ENCODE measurements at places on chromosomes 2 and 18. TPM values are rescaled to one million over a fixed set of nuclear protein-coding genes. Genes with fewer than 3 reads are reported as not detected.
A peak's percentile ranks its signal among the peaks of the same experiment; 100 is the strongest.

GRCh38 chr2:29821591-29821990, 99.8 kb downstream of the ALK start:
- no peaks in the 10 kb centered on the region for H3K36me3 ChIP-seq
- H3K4me1 ChIP-seq = no peaks in the 10 kb centered on the region
- H3K27ac ChIP-seq = no peak overlapping the region
- H3K27me3 ChIP-seq = no peaks in the 10 kb centered on the region

DNA sequence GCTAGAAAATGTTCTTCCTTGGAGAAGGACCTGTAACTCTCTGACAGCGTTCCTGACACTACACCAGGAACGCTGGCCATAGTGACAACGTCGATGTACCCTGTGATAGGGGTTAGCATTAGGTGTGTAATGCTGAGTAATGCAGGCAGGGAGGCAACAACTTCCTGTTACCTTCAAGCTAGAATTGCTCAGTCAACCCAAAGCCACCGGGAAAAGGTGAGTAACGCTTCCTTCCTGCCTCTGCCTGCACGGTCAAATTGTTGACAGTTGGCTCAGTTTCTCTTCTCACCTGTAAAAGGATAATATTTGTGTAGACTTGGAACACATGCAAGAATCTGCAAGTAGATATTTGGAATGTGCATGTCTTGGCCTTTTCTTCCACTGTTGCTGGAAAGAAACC, 12.7 kb downstream of the FAM110C start:
- peaks cover 18% of the 10 kb centered on the region for H3K4me1 ChIP-seq
- H3K4me3 ChIP-seq = no peak overlapping the region

DNA sequence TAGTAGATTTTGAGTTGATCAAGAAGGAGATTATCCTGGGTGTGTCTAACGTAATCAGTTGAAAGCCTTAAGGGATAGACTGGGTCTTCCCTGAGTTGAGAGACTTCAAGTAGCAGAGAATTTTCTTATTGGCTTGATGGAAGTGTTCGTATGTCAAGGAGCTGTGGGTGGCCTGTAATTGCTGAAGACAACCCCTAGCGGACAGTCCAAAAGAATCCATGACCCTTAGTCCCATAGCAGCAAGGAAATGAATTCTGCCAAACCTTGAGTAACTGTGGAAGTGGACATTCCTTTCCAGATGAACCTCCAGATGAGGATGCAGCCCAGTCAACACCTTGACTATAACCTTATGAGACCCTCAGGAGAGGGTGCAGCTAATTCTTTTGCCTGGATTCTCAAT, 786.3 kb downstream of the SOCS6 start:
- H3K36me3 ChIP-seq = no peaks in the 10 kb centered on the region
- H3K4me1 ChIP-seq = no peaks in the 10 kb centered on the region
- H3K27me3 ChIP-seq = no peaks in the 10 kb centered on the region
- H3K4me3 ChIP-seq = no peak overlapping the region

GRCh38 chr2:88048541-88048940, 7.0 kb downstream of the KRCC1 start:
- H3K36me3 ChIP-seq = no peaks in the 10 kb centered on the region
- peaks cover 8% of the 10 kb centered on the region for H3K4me1 ChIP-seq
- no peak overlapping the region for H3K27ac ChIP-seq
- no peak for DNase-seq

- DNase-seq = peak; percentile 47
- H3K27ac ChIP-seq = peak overlapping the region; percentile 26
- H3K4me3 ChIP-seq = peak overlapping the region; percentile 11
- no peaks in the 10 kb centered on the region for H3K36me3 ChIP-seq
- H3K27me3 ChIP-seq = no peaks in the 10 kb centered on the region
- peaks cover 63% of the 10 kb centered on the region for H3K4me1 ChIP-seq
Measured at GRCh38 chr2:134232461-134232860, 21.4 kb upstream of the MGAT5 start.

DNA sequence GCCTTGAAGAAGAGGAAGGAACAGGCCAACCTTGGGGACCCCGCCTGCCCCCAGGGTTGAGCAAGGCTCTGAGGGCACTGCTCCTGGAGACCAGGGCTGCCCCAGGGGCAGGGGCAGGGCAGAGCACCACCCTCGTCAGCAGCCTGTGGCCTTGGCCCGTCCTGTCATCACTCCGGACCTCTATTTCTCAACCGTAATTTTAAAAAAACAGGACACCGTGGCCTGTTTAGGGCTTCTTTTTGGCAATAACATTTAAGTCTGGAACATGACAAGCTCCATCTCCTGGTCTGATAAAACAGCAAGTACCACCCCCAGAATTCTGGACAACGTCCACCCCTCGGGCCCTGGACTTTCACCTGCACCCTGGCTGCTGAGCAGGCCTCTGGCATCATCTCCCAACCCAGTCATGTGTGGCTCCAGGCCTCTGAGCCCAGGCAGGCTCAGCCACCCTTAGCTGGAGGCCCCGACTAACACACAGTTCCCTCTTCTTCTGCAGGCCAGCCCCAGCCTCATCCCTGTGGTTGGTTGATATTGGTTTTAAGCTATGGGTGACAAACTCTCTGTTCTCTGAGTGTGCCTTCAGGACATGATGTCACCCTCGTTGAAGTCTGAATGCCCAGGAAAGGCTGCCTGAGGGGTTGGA, 22.6 kb upstream of the ID2 start:
- H3K27me3 ChIP-seq = no peaks in the 10 kb centered on the region
- peaks cover 5% of the 10 kb centered on the region for H3K4me1 ChIP-seq
- DNase-seq = no peak
- no peak overlapping the region for H3K27ac ChIP-seq

- H3K4me3 ChIP-seq = peak within 1 kb of the TSS; percentile 60
- H3K36me3 ChIP-seq = no peaks in the 10 kb centered on the region
- DNase-seq = peak; percentile 68
- H3K27ac ChIP-seq = peak within 1 kb of the TSS; percentile 33
- H3K27me3 ChIP-seq = no peaks in the 10 kb centered on the region
Measured at GRCh38 chr2:42568401-42569115, at the start of gene MTA3. Gene MTA3 (plus strand): TSS chr2:42568632. CDS start chr2:42568746, 114 bp downstream.

GRCh38 chr18:59416818-59417217, 57.8 kb upstream of the LMAN1 start:
- H3K4me1 ChIP-seq = no peaks in the 10 kb centered on the region
- H3K27ac ChIP-seq = no peak overlapping the region
- no peaks in the 10 kb centered on the region for H3K36me3 ChIP-seq

DNA sequence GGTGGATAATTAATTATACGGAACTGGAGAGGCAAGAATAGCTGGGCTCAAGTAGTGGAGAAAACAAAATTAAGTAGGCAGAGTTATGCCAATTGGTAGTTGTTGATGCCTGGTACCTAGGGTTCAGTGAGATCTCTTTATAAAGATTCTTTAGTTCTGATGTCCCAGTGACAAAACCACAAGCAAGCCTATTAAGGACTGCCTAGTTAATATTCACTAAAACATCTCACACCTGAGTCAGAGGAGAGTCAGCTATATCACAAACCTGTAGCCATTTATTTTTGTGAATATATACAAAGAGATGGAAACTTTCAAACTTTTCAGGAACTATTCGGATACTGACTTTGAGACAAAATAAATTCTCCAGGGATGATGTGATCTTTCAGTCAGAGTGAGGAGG, 213.9 kb upstream of the CYP26B1 start:
- no peak overlapping the region for H3K27ac ChIP-seq
- no peaks in the 10 kb centered on the region for H3K27me3 ChIP-seq
- H3K4me1 ChIP-seq = no peaks in the 10 kb centered on the region
- no peak for DNase-seq
- no peak overlapping the region for H3K4me3 ChIP-seq

GRCh38 chr2:643334-643733, 33.9 kb downstream of the TMEM18 start:
- H3K27ac ChIP-seq = no peak overlapping the region
- H3K27me3 ChIP-seq = no peaks in the 10 kb centered on the region
- no peaks in the 10 kb centered on the region for H3K4me1 ChIP-seq
- H3K4me3 ChIP-seq = no peak overlapping the region
- DNase-seq = no peak

DNA sequence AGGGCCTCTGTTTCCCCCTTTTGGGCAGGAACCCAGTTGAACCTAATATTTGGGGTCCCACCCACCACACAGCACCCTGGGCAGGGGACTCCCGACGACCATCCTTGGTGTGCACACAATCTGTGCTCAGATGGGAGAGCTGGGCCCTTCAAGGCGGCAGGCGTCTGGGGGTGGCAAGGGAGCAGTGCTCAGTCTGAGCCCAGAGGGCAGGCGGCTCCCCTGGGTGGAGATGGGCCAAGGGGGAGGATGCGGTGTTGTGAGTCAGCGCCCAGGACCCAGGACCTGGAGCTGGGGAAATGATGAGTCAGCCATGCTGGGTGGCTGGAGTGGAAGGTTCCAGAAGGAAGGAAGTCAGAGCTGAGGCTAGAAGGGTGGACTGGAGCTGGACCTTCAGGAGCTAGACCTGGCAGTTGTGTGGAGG, 3.8 kb downstream of the PROM2 start:
- no peak overlapping the region for H3K4me3 ChIP-seq
- H3K27ac ChIP-seq = no peak overlapping the region
- no peaks in the 10 kb centered on the region for H3K36me3 ChIP-seq
- no peaks in the 10 kb centered on the region for H3K4me1 ChIP-seq
- H3K27me3 ChIP-seq = no peaks in the 10 kb centered on the region

- H3K4me3 ChIP-seq = no peak overlapping the region
- H3K27me3 ChIP-seq = no peaks in the 10 kb centered on the region
- no peak overlapping the region for H3K27ac ChIP-seq
- H3K4me1 ChIP-seq = no peaks in the 10 kb centered on the region
- peak; percentile 42 for DNase-seq
- no peaks in the 10 kb centered on the region for H3K36me3 ChIP-seq
Measured at GRCh38 chr2:43611987-43612894, 16.4 kb upstream of the THADA start.

DNA sequence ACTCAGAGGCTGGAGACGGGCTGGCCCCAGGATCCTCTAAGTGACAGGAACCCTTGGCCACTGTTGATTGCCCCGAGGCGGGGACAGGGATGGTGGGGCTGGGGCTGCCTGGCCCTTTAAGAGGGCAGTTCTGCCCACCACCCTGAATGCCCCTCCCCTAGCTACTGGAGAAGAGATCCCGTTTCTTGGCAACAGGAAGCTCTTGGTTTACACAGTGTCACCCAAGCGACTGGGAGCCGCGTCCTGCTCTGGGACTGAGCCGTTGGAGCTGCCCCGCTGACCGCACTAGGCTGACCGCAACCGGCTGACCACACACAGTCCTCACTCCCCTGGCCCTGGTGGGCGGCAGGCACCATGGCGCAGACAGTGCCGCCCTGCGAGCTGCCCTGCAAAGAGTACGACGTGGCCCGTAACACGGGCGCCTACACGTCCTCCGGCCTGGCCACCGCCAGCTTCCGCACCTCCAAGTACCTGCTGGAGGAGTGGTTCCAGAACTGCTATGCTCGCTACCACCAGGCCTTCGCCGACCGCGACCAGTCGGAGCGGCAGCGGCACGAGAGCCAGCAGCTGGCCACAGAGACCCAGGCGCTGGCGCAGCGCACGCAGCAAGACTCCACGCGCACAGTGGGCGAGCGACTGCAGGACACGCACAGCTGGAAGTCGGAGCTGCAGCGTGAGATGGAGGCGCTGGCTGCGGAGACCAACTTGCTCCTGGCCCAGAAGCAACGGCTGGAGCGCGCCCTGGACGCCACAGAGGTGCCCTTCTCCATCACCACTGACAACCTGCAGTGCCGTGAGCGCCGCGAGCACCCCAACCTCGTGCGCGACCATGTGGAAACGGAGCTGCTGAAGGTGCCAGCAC, at the start of gene TEKT4:
TSS of gene TEKT4 (plus strand) at position 205 of the 862 bp plus-strand sequence. CDS start at position 355, 150 bp downstream.
- no peak for DNase-seq
- H3K36me3 ChIP-seq = no peaks in the 10 kb centered on the region
- H3K4me1 ChIP-seq = no peaks in the 10 kb centered on the region
- no peaks in the 10 kb centered on the region for H3K27me3 ChIP-seq

GRCh38 chr2:32284321-32284720, 6.6 kb downstream of the YIPF4 start:
- no peak overlapping the region for H3K27ac ChIP-seq
- no peaks in the 10 kb centered on the region for H3K27me3 ChIP-seq
- H3K4me1 ChIP-seq = peaks cover 32% of the 10 kb centered on the region
- no peak overlapping the region for H3K4me3 ChIP-seq

DNA sequence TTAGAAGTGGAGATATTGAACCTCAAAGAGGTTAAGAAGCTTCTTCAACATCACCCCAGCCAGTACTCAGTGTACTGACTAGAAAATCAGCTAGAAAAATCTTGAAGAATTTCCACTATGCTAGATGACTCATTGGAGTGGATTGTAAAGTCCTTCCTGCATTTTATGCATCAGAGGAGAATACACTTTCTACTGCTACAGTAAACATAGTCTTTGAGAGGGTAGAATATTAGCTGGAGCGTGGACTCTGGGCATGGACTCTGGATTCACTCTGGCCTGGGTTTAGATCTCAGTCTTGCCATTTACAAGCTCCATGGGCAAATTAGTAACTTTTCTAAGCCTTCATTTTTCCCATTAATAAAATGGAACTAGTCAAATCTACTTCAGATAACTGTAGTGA, 215.9 kb downstream of the IRS1 start:
- H3K27ac ChIP-seq = no peak overlapping the region
- no peaks in the 10 kb centered on the region for H3K27me3 ChIP-seq
- no peak overlapping the region for H3K4me3 ChIP-seq
- no peak for DNase-seq
- no peaks in the 10 kb centered on the region for H3K36me3 ChIP-seq

- DNase-seq = no peak
- H3K4me1 ChIP-seq = peaks cover 8% of the 10 kb centered on the region
- H3K4me3 ChIP-seq = peak within 1 kb of the TSS; percentile 12
- H3K36me3 ChIP-seq = no peaks in the 10 kb centered on the region
- no peak within 1 kb of the TSS for H3K27ac ChIP-seq
Measured at GRCh38 chr18:23134780-23135549, at the start of gene CABLES1. Gene CABLES1 (plus strand): TSS chr18:23135485. CDS start chr18:23135763, 278 bp downstream.

DNA sequence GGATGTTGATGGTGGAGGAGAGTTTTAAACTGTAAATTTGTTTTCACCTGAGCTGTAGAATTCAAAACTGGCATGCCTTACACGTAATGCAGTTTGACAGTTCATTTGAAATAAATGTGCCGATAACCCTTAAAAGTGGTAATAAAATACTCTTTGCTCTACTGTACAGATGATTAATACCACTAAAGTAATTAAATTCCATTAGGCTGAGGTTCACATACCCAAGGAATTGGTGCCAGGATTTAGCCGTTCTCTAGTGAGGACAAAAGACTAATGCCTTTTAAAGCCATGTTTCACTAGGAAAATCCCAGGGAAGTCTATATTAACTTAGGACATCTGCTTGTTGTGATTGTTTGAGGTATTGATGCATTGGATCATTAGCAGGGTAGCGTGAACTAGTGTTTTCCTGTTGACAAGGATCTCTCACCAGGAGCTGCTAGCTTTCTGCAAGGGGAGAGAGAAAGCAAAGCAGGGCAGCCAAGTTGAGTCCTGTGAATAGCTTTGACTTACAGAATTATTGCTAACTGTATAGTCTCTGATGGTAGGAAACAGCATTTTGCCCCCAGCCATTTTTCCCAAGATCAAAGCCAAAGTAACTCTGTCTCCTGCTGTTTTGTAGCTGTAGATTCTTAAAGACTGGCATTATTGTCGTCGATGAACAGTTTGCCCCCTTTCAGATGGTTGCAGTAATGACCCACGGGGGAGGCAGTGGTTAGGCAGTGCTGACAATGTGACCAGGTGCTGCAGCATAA, 280.9 kb upstream of the FANCL start:
- H3K4me1 ChIP-seq = no peaks in the 10 kb centered on the region
- no peak for DNase-seq
- H3K27ac ChIP-seq = no peak overlapping the region
- no peaks in the 10 kb centered on the region for H3K27me3 ChIP-seq

PROM2 gene
- polyA plus RNA-seq = not detected

SLC38A11 gene
- not detected for polyA plus RNA-seq

ITGB6 gene
- polyA plus RNA-seq = not detected

CRACDL gene
- polyA plus RNA-seq = 1.2 TPM

PARD3B gene
- not detected for polyA plus RNA-seq

SCYGR4 gene
- polyA plus RNA-seq = not detected

REG1B gene
- not detected for polyA plus RNA-seq

RPL31 gene
- 4,796 TPM for polyA plus RNA-seq

TRIM43 gene
- not detected for polyA plus RNA-seq

Measured in CD8-positive, alpha-beta memory T cell (primary cell).